Memory B cell (primary cell): ENCODE measurements at places on chromosomes 3 and 15.
A peak's percentile ranks its signal among the peaks of the same experiment; 100 is the strongest.

- no peak for DNase-seq
Measured at GRCh38 chr3:124818398-124819091, 68.6 kb downstream of the ITGB5 start.

GRCh38 chr15:94670438-94671034 lies 439.2 kb downstream of the MCTP2 start:
- DNase-seq, result no peak

GRCh38 chr3:162597226-162597625 lies 1100.6 kb downstream of the OTOL1 start:
- DNase-seq, result no peak

- DNase-seq, result no peak
Measured at GRCh38 chr3:103085465-103085864, 650.6 kb downstream of the ZPLD1 start.

- no peak for DNase-seq
Measured at GRCh38 chr3:61897848-61898247, 336.5 kb downstream of the PTPRG start.

- DNase-seq, result no peak
Measured at GRCh38 chr3:27752926-27753325, 30.8 kb upstream of the EOMES start.

DNA sequence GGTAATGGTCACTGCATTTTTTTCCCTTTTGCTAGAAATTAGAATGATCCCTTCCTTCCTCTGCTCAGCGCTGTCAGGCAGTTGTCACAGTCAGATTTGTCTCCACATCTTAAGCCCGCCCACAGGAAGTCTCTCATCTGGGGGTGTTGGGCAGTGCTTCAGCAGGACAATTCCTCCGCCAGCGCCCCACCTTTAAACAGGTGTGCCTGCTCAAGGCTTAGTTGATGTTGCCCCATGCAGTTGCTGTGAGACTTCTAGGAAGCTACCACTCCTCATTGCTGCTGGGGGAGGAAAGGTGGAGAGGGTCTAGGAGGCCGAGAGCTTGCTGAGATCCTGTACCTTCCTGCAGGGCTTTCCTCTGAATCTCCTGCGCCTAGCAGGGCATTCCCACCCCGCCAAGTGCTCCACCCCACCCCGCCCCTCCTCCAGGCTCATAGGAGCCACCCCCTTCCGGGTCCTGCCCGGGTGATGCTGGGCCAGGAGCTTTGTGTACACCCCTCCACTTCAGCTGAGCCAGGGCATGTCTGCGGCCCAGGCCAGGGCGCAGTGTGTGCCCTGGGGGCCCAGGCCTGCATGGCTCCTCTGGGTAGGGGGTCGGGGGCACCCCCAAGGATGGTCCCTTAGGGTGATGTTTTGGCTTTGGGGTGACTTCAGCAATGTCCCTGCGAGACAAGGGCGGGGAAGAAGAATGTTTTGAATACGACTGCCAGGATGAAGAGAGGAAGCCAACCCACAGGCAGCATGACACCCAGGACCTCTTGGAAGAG lies 68.7 kb downstream of the TRAK1 start:
- peak; percentile 11 for DNase-seq

- no peak for DNase-seq
Measured at GRCh38 chr3:63364910-63365309, 86.8 kb downstream of the SYNPR start.
